Cerebellar nuclear complex (tissue), 1 donor: ENCODE measurements at places on chromosomes 2 and 18.

DNA sequence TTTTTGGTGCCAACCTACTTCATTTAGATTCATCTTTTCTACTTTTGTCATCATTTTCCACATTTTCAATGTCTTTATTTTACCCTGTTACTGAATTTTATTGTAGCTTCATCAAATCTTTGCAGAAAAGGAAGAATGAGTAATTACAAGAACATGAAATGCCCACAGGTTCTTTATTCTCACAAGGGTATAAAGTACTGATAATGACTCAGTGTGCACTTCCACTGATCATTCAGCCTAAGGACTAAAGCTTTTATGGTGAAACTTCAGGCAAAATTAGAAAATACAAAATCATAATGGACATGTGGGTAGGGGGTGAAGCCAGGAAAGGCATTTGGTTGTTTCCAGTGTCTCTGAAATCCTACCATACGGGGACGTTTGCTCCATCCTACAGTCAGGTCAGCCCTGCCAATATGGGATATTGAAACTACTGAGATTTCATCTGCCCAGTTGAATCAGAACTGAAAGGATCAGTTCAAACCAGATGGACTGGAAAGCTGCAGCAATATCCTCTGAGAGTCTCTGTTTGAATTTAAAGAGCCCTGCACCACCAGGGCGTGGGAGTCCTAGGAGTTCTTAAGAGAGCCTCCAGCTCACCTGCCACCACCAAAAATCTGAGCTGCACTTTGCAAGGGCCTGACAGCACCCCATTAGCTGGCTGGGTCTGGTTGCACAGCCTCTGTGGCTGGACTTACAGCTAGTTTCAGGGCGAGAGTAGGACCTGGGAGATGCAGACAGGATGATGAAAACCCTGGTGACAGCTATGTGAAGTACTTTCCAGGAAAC, 390.4 kb downstream of the CMPK2 start:
- DNase-seq: no peak

GRCh38 chr2:47079515-47080412, 75.3 kb downstream of the STPG4 start:
- no peak for DNase-seq

GRCh38 chr2:15226661-15227060, 334.5 kb downstream of the NBAS start:
- DNase-seq: no peak

GRCh38 chr2:105055613-105056012, 17.7 kb downstream of the MRPS9 start:
- no peak for DNase-seq

DNA sequence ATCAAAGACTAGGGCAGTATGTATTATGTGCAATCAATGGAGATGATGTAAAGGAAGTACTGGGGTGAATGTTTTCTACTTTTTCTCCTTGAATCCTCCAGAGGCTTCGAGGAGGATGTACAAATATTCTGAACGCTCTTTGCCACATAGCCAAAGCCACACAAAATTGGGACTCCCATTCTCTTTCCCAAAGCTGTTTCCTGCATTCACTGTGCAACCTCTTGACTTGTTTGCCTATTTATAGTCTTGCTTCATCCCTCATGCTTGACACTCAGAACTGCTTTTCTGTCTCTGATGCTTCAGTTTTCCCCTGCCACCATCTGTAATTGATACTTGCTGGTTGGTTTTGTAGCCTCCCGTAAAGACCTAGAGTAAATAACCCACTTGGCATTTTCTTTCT, 208.2 kb upstream of the RBMS1 start:
- DNase-seq: no peak
